ENCODE measurements at places on chromosomes 6 and 20.
A peak's percentile ranks its signal among the peaks of the same experiment; 100 is the strongest.

DNA sequence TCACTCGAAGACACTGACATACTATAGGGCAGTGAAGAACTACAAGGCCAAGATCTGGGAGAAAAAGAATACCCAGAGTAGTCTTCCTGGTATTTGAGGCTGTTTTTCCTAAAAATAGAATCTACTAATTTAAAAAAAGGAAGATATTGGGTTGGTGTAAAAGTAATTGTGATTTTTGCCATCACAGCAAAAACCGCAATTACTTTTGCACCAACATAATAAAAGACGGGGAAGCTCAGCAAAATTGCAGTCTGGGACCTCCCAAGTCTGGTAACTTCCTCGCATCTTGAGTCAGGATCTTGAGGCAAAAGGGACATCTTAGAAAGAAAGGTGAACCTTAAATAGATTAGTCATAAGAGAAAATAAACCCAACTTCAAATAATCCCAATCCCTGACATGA lies 77.2 kb upstream of the SMIM28 start:
- DNase-seq: no peak

DNA sequence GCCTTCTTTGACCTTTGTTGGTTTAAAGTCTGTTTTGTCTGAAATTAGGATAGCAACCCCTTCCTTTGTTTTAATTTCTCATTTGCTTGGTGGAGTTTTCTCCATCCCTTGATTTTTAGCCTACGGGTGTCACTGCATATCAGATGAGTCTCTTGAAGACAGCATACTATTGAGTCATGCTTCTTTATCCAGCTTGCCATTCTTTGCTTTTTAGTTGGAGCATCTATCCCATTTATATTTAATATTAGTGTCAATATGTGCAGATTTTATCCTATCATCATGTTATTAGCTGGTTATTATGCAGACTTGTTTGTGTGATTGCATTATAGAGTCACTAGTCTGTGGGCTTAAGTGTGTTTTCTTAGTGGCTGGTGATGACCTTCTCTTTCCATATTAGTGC lies 622.2 kb downstream of the MMUT start:
- DNase-seq: no peak

DNA sequence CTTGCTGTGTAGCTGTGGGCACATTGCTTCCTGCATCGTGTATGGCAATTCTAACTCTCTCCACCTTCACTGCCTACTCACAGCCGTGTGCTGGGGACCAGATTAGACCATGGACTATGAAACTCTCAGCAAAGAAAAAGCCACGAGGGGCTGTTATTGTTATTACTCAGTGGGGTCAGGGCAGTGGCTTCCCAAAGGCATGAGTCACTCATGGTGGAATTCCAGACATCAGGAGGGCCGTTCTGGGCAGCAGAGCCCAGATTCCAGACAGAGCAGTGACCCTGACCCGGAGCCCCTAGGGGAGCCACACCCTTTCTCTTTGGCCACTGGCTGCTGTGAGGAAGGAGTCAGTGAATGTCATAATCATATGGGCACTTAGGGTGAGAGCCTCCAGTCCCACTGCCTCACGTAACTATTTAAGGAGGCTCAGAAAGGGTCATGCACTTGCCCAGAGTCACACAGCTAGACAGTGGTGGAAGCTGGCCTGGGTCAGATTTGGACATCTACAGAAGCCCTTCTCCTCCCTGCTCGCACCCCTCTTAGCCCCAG lies 22.2 kb upstream of the CCN5 start:
- no peak for DNase-seq

GRCh38 chr6:148285205-148285604 lies 57.4 kb upstream of the SASH1 start:
- no peak for DNase-seq

- no peak for DNase-seq
These were observed 133.4 kb upstream of the B3GAT2 start for GRCh38 chr6:71090217-71090616.

DNA sequence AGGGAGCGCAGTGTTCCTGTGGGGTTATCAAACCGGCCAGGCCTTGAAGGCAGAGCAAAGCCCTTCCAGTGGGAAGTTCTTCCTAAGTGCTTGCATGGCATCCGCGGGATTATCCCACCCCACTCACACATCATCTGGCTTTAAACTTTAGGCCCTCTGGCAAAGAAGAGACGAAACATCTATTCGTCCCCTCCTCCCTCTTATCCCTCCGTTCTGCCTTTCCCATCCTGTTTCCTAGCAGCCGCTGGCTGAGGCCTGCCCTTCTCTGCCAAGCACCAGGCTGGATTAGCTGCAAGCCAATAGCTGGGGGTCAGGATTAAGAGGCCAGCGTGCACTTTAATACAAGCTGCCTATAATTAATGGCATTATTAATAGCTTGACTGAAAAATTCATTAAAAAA lies 621.0 kb downstream of the PKHD1 start:
- DNase-seq: no peak

DNA sequence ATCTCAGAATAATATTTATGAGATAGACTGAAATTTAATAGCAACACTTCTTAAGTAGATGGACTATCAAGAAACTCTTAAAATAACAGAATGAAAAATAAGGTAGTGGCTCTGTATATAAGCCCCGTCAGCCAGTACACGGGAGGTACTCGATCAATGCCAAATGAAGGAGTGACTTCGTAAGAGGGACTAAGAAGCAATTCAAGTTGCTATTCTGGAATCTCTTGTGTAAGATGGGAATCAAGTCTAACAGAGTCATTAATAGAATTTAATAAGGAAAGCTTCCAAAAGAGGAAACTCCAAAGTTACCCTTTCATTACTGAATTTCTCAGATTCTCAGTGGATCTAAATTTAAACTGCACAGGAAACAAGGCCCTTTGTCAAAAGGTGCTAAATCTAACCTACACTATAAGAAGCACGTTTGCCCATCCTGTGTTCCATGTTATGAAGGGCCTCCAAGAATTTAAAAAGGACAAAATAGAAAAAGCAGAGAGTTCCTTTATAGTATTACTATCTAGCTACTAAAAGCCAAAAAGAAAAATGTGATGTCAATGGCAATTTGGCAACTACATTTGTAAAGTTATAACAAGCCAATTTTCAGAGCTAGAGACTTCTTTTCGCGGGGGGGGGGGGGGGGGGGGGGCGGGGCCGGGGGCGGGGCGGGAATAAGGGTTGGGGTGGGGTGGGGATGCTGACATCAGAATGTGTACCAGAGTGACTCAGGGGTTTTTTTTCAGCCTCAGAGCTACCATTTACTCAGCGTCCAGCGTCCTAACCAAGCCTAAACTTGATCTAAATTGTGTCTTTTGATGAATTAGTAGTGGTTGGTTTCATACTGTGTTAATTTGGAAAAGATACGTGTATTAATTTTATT lies 200.6 kb downstream of the GMPR start:
- no peak for DNase-seq

- DNase-seq: no peak
These were observed 163.5 kb downstream of the OR2B2 start for GRCh38 chr6:27748661-27749060.

GRCh38 chr6:96967957-96968871 lies 43.7 kb downstream of the KLHL32 start:
- no peak for DNase-seq

DNA sequence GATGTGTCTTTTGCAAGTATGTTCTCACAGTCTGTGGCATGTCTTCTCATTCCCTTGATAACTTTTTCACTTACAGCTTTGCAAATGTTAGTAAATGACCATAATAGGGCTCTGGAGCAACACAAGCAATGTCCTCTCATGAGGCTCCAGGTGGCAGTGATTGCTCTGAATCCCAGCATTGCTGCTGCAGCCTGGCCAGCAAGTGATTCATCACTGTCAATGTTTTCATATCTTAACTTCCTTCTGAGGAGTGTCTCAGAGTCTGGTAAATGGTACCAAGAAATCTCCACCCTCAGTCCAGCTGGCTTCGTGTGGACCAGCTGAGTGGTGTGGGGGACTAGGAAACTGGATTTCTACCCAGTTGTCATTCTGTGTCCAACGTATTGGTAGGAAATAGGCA lies 139.6 kb downstream of the MYLK4 start:
- no peak for DNase-seq

GRCh38 chr6:160767647-160768019 lies 65.6 kb downstream of the PLG start:
- DNase-seq: no peak

- DNase-seq: no peak
These were observed 224.9 kb upstream of the SMLR1 start for GRCh38 chr6:130602151-130602770.

DNA sequence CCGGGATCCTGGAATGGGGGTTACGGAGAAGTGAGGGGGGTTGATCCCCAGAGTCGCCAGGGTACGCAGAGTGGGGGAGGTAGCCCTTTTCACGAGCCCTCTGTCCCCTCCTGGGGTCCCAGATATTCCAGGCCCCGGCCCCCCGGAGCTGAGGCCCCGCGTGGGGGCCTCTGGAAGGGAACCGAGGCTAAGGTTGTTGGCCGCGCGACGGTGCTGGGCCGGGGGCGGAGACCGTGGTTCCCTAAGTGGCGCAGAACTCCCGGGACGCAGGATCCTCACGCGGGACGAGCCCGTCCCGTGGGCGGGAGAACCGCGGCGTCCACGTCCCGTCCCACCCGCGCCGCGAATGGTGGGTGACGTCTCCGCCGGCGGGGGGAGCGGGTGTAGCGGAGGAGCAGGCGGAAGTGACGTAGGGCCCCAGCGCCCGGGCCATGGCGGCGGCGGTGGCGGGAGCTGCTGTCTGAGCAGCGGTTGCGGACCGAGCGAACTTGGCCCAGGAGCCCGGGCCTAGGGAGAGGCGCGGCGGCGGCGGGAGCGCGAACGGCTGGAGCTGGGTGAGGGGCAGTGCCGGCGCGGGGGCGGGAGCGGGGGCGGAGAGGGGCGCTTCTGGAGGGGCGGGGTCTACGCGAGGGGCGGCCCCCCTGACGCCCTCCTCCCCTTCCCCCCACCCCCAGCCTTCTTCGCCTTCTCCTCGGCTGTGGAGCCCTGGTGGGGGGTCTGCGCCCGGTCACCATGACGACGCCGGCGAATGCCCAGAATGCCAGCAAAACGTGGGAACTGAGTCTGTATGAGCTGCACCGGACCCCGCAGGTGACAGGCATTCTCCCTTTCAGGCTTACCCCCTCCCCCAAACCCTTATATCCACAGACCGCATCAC lies at the start of gene RING1:
TSS of gene RING1 (plus strand) at position 410 of the 877 bp plus-strand sequence. CDS start at position 733, 323 bp downstream.
- DNase-seq: peak; percentile 85

- DNase-seq: no peak
These were observed 92.7 kb downstream of the SASH1 start for GRCh38 chr6:148435386-148435785.

GRCh38 chr6:157834549-157834948 lies 11.5 kb downstream of the SNX9 start:
- DNase-seq: no peak

DNA sequence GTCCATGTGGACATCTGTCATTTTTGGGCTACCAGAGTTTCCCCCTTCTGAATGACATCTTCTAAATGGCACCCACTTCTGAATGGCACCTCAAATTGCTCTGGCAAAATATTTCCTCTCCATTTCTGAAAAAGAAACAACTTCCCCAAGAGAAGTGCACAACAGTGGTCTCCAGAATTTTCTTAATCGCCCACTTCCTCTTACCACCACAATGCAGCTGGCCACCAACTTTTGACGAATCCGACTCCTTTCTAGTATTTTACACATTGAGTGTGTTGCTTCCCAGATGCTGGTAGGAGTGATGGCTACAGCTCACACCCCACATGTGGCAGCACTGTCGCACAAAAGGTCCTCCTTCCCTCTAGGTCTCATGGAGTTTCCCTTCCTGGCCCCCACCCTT lies 216.1 kb downstream of the FOXA2 start:
- DNase-seq: no peak

- no peak for DNase-seq
These were observed 8.5 kb downstream of the IYD start for GRCh38 chr6:150377211-150377781.

GRCh38 chr6:143098054-143098671 lies 37.5 kb downstream of the AIG1 start:
- no peak for DNase-seq

GRCh38 chr6:122651604-122652003 lies 41.4 kb downstream of the PKIB start:
- DNase-seq: no peak

- DNase-seq: no peak
These were observed 111.6 kb downstream of the SNX5 start for GRCh38 chr20:17856837-17857605.

DNA sequence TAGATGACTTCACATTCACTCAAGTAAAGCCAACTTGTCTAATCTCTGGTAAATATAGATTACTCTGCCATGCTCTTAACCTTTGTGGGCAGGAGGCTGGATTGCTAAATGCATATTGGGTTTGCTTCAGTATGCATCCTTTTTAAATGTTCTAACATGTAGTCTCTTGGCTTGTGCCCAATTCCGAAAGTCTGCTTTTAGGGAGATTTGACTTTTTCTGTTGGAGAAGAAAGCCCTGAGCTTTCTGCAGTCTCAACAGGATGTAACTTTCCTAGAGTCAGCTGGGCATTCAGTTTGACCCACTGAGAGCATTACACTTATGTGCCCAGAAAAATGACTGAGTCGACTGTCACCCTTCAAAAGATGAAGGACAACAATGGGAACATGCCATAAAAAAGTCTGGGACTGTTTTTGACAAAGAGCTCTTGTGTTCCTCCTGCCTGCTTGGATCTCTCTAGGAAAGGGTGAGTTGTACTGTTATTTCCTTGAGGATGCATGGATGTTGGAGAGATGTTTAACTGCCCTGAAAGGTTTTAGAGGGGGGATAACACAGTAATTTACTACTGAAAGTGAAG lies 299.4 kb downstream of the ZFAND3 start:
- DNase-seq: no peak

- no peak for DNase-seq
These were observed 106.2 kb downstream of the UBE3D start for GRCh38 chr6:82959385-82959941.

DNA sequence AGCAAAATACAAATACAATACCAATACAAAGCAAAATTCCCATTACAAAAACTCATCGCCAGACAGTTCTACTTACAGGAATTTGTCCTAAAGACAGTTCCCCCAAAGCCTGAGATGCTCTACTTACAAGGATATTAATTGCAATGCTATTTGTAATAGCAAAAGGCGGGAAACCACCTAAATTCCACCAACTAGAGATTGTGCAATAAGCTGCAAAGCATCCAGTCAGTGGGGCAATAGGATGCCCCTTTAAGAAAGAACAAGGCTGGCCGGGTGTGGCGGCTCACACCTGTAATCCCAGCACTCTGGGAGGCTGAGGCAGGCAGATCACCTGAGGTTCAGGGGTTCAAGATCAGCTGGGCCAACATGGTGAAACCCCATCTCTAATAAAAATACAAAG lies 39.1 kb downstream of the FAM209B start:
- DNase-seq: no peak

DNA sequence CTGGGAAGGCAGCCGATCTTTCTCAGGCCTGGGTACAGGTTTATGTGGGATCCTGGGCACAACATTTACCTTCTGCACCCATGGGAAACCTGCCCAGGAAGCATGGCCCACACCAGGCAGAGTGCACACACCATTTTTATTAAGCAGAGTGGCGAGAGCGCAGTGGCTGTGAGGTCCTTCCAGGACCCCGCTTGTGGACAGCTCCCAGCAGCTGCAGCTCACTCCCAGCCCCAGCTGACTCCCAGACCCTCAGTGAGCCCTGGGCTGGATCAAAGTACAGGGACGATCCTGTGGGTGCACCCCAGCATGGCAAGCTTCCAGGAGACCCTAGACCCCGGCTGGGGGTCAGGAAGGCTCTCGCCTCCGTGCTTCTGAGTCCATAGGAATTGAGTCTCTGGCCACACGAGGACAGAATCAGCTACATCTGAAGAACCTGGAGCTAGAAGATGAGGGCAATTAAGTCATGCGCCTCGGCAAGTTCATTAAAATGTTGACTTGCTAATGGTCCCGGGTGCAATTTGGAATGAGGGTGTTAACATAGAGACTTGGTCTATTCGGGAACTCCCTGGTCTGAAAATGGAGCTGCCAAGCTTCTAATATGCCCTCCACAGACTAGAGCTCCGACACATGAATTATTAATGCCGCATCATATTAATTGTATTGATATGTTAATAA lies 65.4 kb upstream of the SLCO4A1 start:
- DNase-seq: no peak

Measured in activated CD4-positive, alpha-beta T cell treated with anti-CD3 and anti-CD28 coated beads, Interleukin-2, amount 50 U/mL, for 1 hour (primary cell).